ENCODE measurements at places on chromosomes 3 and 15.

DNA sequence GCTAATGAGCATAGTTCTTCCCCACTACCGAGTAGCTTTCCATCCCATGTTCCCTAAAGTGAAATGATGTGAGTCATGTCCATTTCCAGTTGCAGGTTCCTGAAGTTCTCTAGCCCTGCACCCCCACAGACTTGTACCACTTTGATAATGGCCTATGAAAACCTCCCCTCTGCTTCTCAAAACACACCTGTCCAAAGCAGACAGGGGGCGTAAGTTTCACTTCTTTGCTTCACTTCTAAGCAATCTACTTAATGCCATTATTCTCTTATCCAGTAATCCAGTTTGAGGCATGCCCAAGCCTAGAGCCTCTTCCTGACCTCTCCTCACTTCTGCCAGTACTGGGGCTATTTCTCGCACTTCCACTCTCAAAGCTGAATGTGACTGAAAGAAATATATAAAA lies 305.1 kb downstream of the IGSF11 start:
- DNase-seq, result no peak

DNA sequence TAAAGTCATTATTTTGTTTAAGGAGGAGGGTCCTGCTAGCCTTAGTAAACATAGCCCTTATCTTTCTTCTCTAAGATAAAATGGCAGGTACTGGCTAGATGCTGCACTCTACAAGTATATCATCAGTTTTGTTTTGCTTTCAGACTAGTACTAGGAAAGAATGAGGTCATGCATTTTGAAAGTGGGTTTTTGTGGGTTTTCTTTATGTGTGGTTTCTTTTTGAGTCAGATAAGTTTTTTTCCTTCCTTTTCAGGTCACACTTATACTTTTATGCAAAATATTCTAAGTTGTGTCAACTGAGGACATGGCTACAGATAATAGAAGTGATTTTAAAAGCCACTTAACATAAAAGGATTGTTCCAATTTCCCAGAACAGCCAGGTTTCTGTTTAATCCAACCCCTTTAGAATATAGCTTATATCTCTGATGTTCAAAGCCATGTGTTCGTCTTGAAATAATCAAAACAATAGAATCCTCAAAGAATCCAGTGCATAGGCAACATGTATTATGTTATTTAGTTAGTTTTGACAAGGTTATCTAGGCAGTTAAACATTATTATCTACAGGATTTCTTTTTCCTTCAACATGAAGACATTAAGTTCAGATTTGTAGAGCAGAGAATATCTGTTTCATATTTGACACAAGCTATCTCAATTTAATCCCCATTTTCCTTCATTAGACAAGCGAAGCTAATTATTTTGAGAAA lies 406.2 kb downstream of the RBMS3 start:
- DNase-seq, result peak; percentile 83

- no peak for DNase-seq
Observed at GRCh38 chr3:127413871-127414270, 126.0 kb upstream of the PRR20G start.

GRCh38 chr3:82496890-82497560 lies 735.6 kb upstream of the GBE1 start:
- no peak for DNase-seq

GRCh38 chr3:162718697-162719096 lies 1222.1 kb downstream of the OTOL1 start:
- DNase-seq, result no peak

GRCh38 chr3:122916580-122916979 lies 111.0 kb downstream of the SEMA5B start:
- DNase-seq, result no peak

- no peak for DNase-seq
Observed at GRCh38 chr3:114929971-114930732, 216.9 kb downstream of the ZBTB20 start.

GRCh38 chr3:57731311-57731710 lies 24.8 kb upstream of the SLMAP start:
- no peak for DNase-seq

- DNase-seq, result no peak
Observed at GRCh38 chr3:140467104-140467577, 210.7 kb upstream of the TRIM42 start.

DNA sequence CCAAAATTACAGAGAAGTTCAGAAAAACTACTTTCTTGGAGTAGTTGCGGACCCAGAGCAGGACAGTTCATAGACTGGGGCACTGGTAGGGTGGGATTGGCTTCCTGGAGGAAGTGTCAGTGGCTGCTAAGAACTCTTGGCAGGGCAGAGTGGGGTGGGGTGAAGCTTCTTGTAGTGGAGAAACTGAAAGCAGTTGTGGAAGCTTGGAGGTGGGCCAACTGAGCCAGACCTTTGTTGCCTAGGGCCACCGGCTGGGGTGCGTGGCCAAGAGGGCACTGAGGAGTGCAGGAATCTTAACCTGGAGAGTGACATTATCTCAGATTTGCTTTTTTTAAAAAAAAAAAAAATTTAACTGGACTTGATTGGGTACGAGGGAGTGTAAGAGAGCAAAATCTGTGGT lies 3.1 kb downstream of the KAT2B start:
- DNase-seq, result peak; percentile 50

GRCh38 chr3:50194903-50195500 lies 3.6 kb downstream of the GNAT1 start:
- DNase-seq, result no peak

DNA sequence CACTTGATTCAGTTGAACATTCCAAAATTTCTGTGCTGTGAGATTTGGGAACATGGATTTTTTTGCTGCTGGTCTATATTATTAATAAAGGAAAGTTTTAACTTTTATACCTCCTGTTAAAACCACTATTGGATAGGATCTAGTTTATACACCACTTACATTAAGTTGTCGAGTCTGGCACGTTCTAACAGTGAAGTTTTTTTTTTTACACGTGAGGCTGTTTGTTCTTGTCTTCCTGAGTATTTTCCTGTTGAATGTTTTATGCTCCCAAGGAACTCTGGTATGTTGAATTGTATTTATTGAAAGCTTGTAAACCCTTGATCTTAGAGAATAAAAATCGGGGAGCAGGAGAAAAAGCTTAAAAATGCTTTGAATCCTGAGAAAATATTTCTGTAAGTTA lies 338.8 kb downstream of the RBMS3 start:
- no peak for DNase-seq

DNA sequence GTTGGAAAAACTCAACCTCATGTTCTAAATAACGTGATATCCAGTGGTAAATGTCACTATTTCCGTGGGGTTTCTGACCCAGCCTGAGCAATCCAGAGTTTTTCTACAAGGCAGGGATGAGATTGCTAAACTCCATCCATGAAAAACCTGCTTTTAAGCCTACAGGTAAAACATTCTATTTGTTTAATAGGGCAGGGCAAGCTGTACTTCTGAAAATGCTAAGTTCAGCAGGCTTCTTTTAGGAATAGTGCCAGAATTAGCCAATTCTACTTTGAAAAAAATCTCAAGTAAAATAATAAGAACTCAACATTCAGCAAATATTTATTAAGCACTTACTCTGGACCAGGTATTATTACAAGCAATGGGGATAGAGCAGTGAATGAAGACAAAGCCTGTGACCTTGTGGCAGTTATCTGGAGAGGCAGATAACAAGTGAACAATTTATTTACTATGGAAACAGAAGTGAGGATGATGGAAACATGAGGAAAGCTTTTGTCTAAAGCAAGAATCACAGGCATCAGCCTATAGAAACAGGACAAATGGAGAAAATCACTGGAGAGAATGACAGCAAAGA lies 13.3 kb downstream of the RPSA start:
- no peak for DNase-seq
